GM12878 (cell line): ENCODE measurements at places on chromosomes 1 and 21. TPM values are rescaled to one million over a fixed set of nuclear protein-coding genes. Genes with fewer than 3 reads are reported as not detected.

Gene FMOD
- 0.19 and 0.26 TPM in 2 replicates for total RNA-seq

GRCh38 chr1:226420897-226421296 lies 13.0 kb upstream of the PARP1 start:
- peaks cover 13% of the 10 kb centered on the region for H3K4me1 ChIP-seq
- no peak overlapping the region for H3K4me3 ChIP-seq
- no peaks in the 10 kb centered on the region for H3K36me3 ChIP-seq
- no peak for DNase-seq
- H3K27ac ChIP-seq, result no peak overlapping the region

DNA sequence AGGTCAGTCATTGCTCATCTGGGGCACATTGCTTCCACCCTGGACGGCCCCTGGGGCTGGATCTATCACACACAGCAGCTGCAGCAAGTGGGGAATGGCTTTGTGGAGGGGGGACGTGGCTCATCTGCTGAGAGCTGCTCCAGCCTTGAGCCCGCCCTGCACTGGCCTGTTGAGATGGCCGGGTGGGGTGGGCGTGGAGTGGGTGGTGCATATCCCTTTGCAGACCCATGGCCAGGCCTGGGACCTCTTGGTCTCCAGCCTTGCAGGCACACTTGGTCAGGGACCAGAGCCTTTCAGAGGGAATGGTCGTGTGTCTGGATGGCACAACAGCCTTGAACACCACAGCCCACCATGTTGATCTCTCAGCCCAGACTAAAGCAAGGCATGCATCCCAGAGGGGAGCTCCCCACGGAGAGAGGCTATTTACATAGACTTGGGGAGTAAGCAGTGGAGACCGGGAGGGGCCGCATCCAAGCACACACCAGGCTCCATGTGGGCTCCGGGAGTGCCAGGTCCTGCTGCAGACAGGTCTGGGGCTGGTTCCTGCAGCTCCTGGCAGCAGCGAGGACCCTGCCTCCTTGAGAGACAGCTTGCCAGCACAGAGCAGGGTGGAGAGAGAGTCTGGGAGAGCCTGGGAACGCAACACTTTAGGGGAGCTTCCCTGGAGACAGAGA lies 52.8 kb upstream of the SELENON start:
- H3K4me3 ChIP-seq, result no peak overlapping the region
- H3K27ac ChIP-seq, result no peak overlapping the region
- H3K4me1 ChIP-seq, result no peaks in the 10 kb centered on the region
- H3K36me3 ChIP-seq, result no peaks in the 10 kb centered on the region
- DNase-seq, result no peak

DNA sequence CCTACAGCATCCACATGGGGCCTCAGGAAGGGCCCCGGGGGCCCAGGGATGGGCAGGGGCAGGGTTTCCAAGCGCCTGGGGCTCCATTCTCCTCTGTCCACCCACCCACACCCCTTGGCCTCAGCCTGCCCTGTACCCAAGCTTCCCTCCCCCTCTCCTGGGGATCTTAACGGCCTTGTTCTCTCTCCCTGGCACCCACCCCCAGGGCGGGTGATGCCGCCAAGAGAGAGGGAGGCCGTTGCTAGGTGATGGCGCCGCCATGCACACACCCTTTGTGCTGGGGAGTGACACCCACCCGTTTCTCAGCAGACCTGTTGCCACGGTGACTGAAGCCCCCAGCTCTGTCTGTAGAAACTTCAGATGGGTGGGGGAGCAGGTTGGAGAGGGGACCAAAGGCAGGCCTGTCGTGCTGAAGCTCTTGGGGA lies 7.6 kb downstream of the GPR37L1 start:
- DNase-seq, result no peak
- H3K27ac ChIP-seq, result no peak overlapping the region
- no peak overlapping the region for H3K4me3 ChIP-seq
- H3K36me3 ChIP-seq, result peaks cover 7% of the 10 kb centered on the region
- H3K4me1 ChIP-seq, result no peaks in the 10 kb centered on the region
- H3K27me3 ChIP-seq, result no peaks in the 10 kb centered on the region; the same call in 1 of the 2 replicates

DNA sequence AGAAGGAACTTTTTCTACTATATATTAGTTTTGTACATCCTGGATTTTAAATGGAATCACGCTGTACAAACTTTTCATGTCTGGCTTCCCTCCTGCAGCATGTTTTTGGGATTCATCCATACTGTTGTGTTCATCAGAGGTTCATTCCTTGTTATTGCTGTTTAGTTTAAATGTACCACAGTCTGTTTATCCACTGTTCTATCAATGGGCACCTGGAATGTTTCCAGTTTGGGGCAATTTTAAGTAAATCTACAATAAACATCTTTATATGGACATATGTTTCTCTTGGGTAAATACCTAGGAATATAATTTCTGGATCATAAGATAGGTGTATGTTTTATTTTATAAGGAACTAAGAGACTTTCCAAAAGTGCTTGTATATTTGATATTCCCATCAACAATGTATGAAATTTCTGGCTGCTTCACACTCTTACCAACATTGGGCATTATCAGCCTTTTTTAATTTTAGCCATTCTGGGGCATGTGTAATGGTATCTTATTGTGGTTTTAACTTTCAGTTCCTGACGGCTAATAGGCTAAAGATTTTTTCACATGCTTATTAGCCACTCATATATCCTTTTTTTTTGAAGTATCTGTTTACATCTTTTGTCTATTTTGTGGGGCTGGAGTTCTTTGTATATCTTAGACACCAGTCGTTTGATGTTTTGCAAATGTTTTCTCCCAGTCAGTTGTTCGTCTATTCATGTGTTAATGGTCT lies 48.8 kb downstream of the RPS6KC1 start:
- no peak overlapping the region for H3K27ac ChIP-seq
- no peak overlapping the region for H3K4me3 ChIP-seq
- H3K36me3 ChIP-seq, result no peaks in the 10 kb centered on the region
- peaks cover 4% of the 10 kb centered on the region; the same call in 1 of the 2 replicates for H3K4me1 ChIP-seq
- no peak for DNase-seq
- no peaks in the 10 kb centered on the region for H3K27me3 ChIP-seq

Gene FOXO6
- total RNA-seq, result 0.13 TPM in 1 of 2 replicates, not detected in the other

DNA sequence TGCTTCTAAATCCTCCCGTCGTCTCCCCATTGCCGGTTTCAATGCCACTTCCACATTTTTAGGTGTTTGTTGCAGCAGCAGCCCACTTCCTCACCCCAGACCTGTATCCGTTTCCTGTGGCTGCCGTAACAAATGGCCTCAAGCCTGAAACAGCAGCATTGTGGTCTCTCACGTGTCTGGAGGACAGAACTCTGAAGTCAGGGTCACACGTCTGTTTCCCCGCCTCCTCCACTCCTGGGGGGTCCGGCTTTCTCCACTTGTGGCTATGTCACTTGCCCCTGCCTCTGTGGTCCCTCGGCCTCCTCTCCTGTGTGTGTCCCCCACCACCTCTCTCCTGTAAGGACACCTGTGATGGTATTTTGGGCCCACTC lies 21.8 kb downstream of the TRPM2 start:
- H3K27ac ChIP-seq, result no peak overlapping the region
- no peak overlapping the region for H3K4me3 ChIP-seq
- no peak for DNase-seq

Gene NR0B2
- total RNA-seq, result not detected in 2 replicates

Gene GSTM1
- 32.4 and 33.5 TPM in 2 replicates for total RNA-seq

- H3K27me3 ChIP-seq, result no peaks in the 10 kb centered on the region
- no peaks in the 10 kb centered on the region for H3K4me1 ChIP-seq
- no peaks in the 10 kb centered on the region for H3K36me3 ChIP-seq
- H3K4me3 ChIP-seq, result no peak overlapping the region
- no peak for DNase-seq
- no peak overlapping the region for H3K27ac ChIP-seq
Observed at GRCh38 chr1:193229136-193229535, 42.7 kb upstream of the B3GALT2 start.

GRCh38 chr1:62058956-62059355 lies 135.7 kb upstream of the L1TD1 start:
- no peaks in the 10 kb centered on the region for H3K27me3 ChIP-seq
- H3K4me3 ChIP-seq, result no peak overlapping the region
- DNase-seq, result no peak
- no peaks in the 10 kb centered on the region for H3K4me1 ChIP-seq
- H3K36me3 ChIP-seq, result no peaks in the 10 kb centered on the region

DNA sequence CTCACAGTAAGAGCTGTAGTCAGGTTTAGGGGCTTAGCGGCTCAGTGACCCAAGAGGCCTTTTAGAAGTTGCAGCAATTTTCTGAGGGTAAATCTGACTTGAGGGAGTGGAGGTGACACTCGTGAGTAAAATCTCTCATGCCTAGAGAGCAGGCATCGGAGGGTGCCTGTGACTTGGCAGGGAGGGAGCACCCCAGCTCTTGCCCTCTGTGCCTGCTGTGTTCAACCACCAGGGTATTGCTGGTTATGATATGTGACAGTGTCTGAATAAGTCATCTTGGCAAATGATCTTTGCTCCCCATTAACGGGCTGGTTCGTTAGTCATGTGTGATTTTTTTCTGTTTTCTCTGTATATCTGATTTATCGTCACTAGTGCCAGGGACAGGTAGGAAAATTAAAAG lies 5.9 kb downstream of the MAN1C1 start:
- no peak overlapping the region for H3K27ac ChIP-seq
- no peak for DNase-seq
- H3K4me3 ChIP-seq, result no peak overlapping the region

DNA sequence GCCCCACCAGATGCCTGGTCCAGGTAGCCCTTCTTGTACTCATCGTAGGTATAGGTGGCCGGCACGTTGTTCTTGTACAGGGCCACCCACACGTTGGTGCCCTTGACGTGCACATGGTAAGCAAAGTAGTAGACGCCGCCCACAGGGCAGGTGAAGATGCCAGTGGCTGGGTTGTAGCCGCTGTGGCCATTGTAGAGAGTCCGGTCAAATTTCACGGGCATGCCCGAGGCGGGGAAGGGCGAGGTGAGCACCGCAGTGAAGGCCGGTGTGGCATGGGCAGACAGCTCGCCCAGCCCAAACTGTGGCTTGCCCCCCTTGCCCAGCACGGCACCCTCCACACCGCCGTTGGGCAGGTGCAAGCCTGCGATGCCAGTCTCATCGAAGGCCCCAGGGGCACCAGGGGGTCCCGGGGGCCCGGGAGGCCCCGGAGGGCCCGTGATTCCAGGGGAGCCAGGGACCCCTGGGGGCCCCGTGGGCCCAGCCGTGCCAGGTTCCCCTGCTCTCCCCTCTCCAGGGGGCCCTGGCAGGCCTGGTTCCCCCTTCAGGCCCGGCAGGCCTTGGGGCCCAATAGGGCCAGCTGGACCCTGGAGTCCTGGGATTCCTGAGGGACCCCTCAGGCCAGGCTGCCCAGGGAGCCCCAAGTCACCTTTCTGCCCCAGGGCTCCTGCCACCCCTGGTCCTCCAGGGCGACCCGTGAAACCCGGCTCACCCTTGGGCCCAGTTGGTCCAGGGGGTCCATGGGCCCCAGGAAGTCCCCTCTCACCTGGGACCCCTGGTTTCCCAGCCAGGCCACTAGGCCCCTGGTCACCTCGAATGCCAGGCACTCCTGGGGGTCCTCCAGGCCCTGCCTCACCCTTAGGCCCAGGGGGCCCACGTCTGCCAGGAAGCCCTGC lies 9.2 kb downstream of the ADPRS start:
- no peak overlapping the region for H3K27ac ChIP-seq
- no peak overlapping the region for H3K4me3 ChIP-seq
- DNase-seq, result no peak
- H3K4me1 ChIP-seq, result no peaks in the 10 kb centered on the region

DNA sequence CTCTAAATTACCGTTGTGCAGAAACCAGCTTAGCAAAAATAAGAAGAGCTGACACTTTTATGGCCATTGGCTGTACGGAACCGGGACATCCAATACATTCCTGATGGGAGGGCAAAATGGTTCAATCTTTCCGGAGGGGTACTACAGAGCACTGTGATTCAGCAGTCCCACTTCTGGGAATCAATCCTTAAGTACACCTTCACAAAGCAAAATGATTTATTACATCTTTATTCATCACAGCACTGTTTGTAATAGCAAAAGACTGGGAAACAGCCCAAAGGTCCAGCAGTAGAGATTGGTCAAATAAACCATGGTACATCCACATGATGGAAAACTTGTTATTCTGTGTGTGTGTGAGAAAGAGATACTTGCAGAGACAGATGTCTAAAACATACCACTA lies 9.7 kb downstream of the GNG12 start:
- no peaks in the 10 kb centered on the region; the same call in 1 of the 2 replicates for H3K27me3 ChIP-seq
- no peaks in the 10 kb centered on the region for H3K36me3 ChIP-seq
- DNase-seq, result no peak

- H3K27me3 ChIP-seq, result no peaks in the 10 kb centered on the region
- no peak overlapping the region for H3K27ac ChIP-seq
- H3K36me3 ChIP-seq, result peaks cover 15% of the 10 kb centered on the region
- no peaks in the 10 kb centered on the region for H3K4me1 ChIP-seq
Observed at GRCh38 chr1:109919303-109919702, 8.7 kb downstream of the CSF1 start.

Gene ACP6
- 15.5 and 17.8 TPM in 2 replicates for total RNA-seq

Gene PRDM16
- 0.03 and 0.27 TPM in 2 replicates for total RNA-seq

DNA sequence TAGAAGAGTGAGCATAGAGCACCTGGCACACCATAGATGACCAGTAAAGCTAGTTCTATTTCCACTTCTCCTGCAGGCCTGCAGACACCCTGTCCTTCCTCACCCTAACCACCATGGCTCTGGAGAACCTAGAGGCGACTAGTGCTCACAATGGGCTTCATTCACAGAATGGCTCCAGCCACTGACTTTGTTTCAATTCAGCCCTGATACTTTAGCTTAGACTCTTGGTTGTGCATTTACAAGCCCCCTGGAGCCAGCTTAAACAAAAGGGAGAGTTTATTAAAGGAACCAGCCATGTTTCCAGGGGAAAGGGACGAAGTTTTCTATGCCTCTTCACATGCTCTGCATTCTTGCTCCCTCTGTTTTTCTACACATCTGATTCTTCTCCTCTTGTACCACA lies 123.7 kb downstream of the NAV1 start:
- no peak overlapping the region for H3K27ac ChIP-seq
- no peaks in the 10 kb centered on the region for H3K4me1 ChIP-seq
- DNase-seq, result no peak
- H3K27me3 ChIP-seq, result peaks cover 5% of the 10 kb centered on the region
- H3K36me3 ChIP-seq, result no peaks in the 10 kb centered on the region
